SK-N-SH treated with all-trans-retinoic acid at 6 μM for 48 hours (cell line): ENCODE measurements at places on chromosomes 3 and 15.

DNA sequence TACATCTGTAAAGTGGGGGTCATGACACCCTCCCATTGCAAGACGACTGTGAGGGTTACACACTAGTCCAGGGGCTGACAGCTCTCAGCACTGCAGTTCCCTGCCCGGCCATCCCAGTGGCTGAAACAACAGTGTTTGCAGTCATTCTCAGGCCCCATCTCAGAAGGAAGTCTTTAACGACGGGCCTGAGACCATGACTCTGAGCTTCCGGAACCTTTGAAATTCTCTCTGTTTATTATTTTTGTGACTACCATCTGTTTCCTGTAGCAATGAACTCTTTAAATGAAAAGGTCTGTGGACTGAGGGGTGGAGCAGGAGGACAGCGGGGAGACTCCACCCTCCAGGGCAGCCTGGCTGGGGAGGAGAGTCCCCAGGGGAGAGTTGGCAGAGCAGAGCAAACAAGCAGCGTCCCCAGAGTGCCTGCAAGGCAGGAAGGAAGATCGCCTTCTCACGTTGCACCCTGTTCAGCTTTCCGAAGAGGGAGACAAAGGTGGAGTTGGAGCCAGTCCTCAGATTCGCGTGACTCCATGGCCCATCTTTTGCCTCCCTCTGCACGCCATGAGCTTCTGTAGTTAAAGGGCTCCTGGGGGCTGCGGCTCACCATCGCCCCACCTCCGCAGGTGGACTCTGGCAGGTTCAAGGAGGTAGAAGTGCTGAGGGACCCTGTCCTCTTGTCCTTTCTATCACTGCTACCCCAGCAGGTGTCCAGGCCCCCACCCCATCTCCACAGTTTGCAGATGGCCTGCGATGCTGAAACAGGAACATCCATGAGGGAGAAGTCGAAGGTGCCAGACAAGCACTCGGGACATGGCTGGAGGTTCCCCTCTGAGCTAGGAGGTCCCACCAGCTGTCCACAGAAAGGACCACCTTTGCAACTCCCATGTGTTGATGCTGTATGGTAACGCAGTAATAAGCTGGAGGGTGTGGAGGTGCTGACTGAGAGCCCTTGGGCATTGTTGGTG lies 525.8 kb upstream of the PROK2 start:
- peak; percentile 66 for ATAC-seq

- ATAC-seq = no peak
Observed at GRCh38 chr3:171011873-171012336, 14.6 kb downstream of the SLC2A2 start.

DNA sequence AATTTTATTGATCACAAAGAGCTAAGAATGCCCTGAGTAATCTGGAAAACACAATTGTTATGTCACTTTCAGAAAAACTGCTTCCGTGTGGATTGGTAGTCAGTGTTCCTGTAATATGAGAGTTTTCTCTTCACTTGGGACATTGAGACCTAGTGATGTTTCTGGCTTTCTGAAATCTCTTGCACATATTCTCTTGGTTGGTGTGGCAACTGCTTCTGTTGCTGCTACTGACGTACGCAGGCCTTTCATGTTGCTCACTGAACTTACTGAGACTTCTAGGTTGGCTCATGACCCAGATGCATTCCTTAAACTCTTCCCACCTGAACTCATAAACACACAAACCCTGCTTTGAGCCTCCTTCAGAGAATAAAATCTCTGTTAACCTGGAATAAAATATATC lies 175.0 kb upstream of the PFN2 start:
- ATAC-seq = no peak

- ATAC-seq = peak; percentile 93
Observed at GRCh38 chr15:75335705-75336355, at the start of gene COMMD4. TSS of gene COMMD4 (plus strand) at chr15:75336063. CDS start at chr15:75336090, 27 bp downstream.

DNA sequence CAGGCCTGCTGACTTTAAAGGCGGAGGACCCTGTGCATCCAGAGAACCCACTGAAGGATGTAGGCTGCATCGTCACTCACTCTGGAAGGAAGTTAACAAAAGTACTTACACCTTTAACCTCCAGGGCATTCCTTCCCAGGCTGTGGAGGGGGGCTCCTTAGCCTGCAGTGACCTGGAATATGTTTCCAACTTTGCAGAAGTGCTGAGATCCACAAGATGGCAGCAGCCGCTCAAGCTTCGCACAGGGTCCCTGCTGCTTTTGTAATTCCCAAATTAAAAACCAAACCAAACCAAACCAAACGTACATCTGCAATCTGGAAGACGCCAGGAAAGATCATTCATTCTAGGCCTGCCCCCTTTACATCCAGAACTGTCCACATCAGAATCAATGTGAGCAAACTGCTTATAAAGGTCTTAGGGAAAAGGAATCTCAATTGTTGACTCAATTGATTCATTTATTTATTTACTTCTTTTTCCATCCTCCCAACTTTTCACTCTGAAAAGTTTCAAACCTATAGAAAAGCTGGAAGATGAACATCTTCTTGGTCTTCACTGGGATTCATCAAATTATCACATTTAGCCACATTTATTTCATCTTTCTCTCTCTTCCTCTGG lies 70.5 kb upstream of the KLHL25 start:
- ATAC-seq = peak; percentile 98

- ATAC-seq = no peak
Observed at GRCh38 chr15:59678620-59679019, 10.5 kb downstream of the BNIP2 start.

DNA sequence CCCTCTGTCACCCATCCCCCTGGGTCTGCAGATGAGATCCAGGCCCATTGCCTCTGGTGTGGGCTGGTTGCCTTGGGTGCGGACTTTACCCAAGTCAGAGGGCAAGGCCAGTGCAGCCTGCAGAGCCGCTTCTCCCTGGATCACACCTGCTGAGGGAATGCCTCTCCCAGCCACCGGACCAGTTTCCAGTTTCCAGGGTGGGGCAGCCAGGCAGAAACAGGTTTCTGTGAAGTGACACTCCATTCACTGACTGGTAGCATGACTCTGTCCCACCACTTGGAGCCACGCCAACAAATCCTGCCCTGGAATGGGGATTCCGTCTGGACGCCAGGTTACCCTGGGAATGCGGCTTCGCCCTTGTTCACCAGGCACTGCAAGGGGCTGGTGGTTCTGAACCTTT lies 30.0 kb downstream of the PAQR5 start:
- ATAC-seq = no peak

DNA sequence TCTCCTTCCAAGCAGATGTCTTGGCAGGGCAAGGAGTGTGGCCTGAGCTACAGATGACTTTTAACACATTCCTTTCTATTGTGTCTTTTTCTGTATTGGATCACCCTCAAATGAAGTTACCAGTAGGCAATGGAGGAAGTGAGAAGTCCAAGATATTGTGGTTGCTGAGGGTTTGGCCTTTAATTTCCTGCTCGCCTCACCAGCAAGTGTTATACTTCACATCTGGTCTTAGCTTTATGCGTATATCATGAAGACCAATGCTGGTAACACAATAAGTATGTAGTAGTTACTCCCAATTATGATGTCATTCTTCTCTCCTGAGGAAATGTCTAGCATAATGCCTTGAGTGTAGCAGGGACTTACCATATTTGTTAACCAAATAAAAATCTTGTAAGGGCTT lies 179.9 kb downstream of the ZIC1 start:
- ATAC-seq = no peak

DNA sequence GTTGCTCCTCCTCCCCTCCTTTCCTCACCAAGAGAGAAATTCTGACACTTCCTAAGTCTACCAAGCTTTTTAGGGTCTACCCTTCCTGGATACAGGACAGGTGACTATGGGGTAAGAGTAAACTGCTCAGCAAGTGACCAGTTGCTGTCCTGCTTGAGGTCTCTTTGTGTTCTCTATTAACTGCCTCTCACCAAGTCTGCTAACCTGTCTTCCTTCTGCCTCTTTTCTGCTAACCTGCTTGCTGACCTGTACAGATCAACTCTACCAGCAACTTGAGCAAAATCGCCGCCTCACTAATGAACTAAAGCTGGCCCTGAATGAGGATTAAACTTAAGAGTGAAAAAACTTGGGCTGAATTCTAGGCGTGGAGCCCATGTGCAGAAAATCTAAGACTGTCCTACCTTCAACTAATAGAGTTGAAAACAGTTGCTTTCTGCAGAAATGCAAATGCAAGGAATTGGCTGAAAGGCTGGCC lies 27.1 kb downstream of the TPM1 start:
- ATAC-seq = peak; percentile 0

DNA sequence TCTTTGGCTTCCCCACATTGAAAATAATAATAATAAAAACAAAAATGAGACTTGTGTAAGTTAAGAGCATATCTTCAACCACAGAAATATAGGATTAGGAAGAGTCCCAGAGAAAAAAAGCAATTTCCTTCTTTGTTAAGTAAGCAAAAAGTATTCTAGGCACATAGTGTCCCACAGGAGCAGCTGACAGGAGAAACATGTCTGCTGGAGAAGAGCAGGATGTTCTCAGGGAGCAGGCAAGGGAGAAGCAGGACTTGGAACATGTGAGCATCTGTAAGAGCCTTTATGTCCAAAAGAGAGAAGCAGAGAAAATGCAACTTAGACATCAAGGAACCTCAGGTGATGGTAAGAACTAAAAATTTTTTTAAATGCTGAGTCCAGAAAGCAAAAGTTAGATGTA lies 39.0 kb downstream of the TTC23 start:
- no peak for ATAC-seq

DNA sequence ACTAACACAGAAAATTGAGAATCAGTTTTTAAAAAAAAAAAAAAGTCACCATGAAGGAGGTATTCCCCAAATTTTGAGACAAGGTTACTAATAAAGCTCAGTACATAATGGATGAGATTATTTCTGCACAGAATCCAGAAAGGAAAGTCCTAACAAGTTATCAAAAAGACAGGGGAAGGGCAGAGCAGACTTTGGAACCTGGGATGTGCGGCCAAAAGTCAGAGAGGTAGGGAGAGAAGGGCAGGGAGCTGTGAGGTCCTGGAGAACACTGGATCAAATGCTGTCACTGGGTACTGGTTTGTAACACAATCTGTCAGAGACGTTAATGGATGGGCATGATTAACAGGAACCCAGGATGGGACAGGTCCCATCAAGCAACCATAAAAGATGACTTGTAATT lies 12.2 kb upstream of the LACTB start:
- ATAC-seq = no peak

DNA sequence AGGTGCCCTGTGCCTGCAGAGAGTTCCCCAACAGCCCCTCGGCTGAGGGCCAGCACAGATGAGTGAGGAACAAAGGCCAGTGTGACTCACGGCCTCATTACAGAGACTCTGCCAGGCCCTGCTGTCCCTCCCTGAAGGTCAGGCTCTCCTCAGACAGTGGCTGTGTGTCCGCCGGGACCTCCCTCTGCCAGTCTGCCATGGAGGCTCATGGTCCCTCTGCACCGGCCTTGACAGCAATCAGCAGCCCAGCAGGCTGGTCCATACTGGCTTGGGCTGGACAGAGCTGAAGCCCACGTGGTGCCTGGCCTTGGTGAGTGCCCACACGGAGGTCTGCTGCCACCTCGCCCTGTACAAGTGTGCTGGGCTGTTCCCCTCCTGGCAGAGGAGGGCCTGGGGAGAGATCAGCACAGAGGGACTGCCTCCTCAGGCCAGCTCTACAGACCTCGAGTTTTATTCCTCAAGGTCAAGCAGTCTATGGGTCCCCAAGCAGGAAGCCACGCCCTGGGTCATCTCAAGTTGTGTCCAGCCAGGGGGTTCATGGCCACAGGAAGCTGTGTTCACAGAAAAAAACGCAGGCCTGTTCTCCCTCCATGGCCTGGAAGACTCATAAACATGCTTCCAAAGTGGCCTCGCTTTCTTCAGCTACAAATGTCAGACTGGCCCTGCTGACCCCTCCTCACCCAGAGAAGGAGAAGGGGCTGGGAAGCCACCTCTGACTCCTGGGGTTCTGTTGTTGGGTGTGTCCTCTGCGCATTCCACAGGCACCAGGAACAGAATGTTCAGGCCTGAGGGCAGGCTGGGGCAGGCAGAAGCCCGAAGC lies 27.0 kb downstream of the SLC41A3 start:
- no peak for ATAC-seq

DNA sequence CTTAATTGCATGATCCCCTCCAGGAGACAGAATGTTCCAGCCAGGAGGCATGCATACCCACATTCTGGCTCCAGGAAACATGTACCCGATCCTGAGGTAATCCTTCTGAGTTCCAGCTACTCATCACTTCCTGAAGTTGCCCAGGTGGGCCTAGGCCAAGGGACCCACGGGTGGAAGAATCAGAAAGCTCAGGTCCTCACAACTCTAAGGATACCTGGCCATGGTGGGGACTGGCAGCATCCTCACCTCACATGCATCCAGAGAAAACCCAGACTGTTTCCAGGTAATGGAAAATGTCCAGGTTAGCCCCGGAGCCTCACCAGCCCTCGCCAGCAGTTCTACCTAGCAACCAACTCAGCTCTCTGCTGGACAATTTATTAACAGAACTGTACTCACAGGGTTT lies 78.2 kb downstream of the DAPK2 start:
- no peak for ATAC-seq

GRCh38 chr15:66167854-66168253 lies 85.7 kb downstream of the MEGF11 start:
- ATAC-seq = no peak

GRCh38 chr15:83978588-83978987 lies 257.0 kb upstream of the GOLGA6L4 start:
- ATAC-seq = no peak

DNA sequence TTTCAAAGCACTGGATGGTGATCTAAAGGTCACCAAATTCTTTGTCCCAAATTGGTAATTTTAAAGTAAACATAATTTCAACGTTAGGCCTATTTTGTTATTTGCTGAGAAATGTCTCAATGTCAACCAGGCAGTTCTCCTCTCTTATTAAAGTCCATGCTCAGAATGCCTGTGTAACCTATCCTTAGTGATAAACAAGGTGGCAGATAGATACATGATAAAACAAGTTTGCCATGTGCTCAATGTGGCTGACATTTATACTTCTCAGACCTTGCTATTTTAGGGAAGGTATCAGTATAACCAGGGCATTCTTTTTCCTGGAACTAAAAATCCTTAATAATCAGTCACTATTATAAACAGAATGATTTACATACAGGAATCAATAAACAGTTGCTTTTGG lies 8.5 kb downstream of the MBNL1 start:
- ATAC-seq = no peak

DNA sequence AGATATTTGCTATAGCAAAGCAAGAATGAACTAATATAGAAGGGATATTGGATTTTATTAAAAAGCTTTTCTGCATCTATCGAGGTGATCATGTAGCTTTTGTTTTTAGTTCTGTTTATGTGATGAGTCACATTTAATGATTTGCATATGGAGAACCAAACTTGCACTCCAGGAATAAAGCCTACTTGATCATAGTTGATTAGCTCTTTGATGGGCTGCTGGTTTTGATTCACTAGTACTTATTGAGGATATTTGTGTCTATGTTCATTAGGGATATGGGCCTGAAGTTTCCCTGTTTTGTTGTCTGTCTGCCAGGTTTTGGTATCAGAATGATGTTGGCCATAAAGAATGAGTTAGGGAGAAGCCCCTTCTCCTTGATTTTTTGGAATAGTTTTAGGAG lies 310.7 kb downstream of the ARPP21 start:
- ATAC-seq = peak; percentile 60

GRCh38 chr15:57298843-57299550 lies 77.3 kb upstream of the CGNL1 start:
- no peak for ATAC-seq

DNA sequence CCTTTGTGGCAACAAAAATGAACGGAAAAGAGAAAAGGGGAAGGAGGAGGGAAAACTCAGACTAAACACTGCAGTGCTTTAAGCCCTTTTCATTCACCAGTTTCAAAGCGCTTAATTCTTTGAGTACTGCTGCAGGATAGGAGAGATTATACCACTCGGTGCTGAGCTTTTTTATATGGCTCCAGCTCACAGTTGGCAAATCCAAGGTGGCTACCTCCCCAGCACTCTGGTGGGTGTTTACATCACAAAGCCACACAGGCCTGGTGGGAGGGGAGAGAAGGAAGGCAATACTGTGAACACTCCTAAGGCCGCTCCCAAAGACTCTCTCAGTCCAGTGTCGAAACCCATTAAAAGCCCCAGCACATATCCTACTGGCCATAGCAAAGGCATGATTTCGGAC lies 191.4 kb downstream of the STT3B start:
- no peak for ATAC-seq
